ENCODE measurements at places on chromosomes 4 and X.
A peak's percentile ranks its signal among the peaks of the same experiment; 100 is the strongest.

DNA sequence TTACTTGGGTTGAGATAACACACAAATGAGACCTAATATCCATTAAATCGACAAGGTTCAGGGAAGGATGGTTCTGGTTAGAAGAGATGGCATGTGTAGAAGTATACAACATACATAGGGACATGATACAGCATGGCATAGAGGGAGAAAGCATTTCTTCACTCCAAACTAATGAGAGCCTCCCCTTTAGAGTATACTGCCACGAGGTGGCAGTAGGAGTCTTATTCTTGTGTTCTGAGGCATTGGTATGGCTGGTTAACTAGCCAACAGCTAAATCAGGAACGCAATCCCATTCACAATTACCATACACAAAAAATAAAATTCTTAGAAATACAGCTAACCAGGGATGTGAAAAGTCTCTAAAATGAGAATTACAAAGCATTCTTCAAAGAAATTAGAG, 29.1 kb upstream of the TRO start:
- no peak for DNase-seq

- no peak for DNase-seq
Measured at GRCh38 chr4:159045321-159045720, 57.6 kb upstream of the RAPGEF2 start.

DNA sequence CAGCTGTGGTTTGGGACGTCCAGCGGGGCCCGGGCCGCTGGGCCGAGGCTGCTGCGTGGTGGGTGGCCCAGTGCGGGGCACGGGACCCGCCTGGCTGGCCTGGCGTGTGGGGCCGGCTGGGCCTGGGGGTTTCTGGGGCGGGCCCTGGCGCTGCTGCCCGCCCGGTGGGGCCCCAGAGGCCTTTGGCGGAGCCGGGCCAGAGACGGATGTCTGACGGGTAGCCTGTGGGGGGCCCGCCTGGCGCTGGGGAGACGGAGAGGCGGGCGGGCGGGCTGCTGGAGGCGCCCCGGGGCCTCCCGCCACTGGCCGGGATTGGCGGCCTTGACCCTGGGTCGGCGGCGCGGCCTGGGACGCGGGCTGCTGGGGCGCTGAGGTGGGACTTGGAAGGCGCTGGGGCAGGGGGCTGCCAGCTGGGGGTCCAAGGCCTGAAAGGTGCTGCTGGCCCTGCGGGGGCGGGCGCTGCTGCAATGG, 8.1 kb upstream of the TIMP1 start:
- DNase-seq, result no peak

- DNase-seq, result no peak
Measured at GRCh38 chr4:35986537-35986936, 257.8 kb downstream of the ARAP2 start.

DNA sequence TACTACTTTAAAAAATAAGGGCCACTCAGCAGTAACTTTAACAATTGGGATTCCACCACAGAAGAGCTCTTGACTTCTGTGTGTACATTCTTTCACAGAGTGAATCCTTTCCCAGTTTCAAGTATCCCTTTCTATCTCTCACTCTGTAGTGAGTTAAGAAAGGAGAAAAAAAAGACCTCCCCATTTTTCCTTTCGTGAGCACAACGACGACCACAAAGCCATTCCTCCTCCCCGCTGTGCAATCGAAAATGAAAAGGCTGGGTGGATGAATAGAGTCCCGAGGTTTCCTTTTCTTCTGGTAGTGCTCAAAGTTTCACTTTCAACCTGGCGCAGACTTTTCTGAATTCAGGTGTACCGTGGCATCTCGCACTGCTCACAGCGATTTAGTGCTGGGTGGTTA, 58.0 kb downstream of the TAB3 start:
- DNase-seq, result peak; percentile 1
